Sciatic nerve (tissue), 2 donors: ENCODE measurements at places on chromosomes 7 and 10.

DNA sequence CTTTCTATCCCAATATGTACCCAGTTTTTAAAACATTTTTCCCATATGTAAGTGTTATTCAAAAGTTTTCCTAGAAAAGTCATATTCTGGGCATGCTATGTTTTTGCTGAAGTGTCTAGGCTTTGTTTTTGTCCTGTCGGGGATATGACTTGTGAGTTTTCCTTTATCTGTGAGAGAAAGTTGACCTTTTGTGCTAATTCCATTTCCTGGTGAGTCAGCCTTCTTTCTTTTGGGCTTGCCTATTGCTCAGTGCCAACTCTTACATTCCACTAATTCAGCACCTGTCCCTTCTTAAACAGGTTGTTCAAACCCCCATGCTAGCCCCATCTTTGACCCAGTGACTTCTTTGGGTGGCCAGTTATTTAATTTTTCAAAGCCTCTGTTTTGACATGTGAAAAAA lies 146.2 kb downstream of the AHR start:
- no peak for DNase-seq

GRCh38 chr10:74854610-74855009 lies 28.2 kb downstream of the KAT6B start:
- no peak for DNase-seq

- no peak for DNase-seq
Observed at GRCh38 chr7:95517870-95518269, 32.1 kb downstream of the ASB4 start.

DNA sequence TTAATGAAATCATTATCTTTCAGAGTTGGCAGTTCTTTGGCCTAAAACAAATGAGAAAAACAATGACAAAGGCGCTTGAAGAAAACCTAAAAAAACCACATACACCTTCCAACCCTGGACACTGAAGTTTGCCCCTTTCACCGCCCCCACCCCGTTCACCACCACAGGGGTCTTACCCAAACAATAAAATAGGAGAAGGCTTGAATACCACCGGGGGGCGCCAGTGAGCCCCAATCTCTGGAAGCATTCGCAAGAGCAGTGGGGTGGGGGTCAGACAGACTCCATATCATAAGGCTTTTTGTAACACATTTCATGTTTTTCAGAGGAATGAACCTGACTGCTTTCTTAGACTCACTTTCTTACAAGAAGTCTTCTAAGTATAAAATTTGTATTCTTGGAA lies 163.6 kb downstream of the PIP4K2A start:
- peak; percentile 68 for DNase-seq

GRCh38 chr7:44322631-44323363 lies 2.6 kb downstream of the CAMK2B start:
- DNase-seq: no peak

DNA sequence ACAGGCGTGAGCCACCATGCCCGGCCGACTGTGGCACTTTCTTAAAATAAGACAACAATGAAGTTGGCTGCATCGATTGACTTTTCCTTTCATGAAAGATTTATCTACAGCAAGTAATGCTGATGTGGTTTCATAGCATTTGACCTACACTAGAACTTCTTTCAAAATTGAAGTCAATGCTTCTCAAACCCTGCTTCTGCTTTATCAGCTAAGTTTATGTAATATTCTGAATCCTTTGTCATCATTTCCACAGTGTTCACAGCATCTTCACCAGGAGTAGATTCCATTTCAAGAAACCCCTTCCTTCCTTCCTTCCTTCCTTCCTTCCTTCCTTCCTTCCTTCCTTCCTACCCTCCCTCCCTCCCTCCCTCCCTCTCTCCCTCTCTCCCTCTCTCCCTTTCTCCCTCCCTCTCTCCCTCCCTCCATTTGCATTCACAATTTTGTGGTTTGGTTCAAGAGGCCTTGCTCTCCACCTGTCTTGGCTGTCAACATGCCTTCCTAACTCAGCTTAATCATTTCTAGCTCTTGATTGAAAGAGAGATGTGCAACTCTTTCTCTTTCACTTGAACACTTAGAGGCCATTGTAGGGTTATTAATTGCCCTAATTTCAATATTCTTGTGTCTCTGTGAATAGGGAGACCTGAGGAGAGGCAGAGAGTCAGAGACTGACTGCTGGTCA lies 52.1 kb downstream of the HDAC9 start:
- no peak for DNase-seq

- DNase-seq: peak; percentile 36
Observed at GRCh38 chr10:109887243-109887642, 36.1 kb downstream of the XPNPEP1 start.

- no peak for DNase-seq
Observed at GRCh38 chr7:18109762-18110161, 82.1 kb upstream of the PRPS1L1 start.

DNA sequence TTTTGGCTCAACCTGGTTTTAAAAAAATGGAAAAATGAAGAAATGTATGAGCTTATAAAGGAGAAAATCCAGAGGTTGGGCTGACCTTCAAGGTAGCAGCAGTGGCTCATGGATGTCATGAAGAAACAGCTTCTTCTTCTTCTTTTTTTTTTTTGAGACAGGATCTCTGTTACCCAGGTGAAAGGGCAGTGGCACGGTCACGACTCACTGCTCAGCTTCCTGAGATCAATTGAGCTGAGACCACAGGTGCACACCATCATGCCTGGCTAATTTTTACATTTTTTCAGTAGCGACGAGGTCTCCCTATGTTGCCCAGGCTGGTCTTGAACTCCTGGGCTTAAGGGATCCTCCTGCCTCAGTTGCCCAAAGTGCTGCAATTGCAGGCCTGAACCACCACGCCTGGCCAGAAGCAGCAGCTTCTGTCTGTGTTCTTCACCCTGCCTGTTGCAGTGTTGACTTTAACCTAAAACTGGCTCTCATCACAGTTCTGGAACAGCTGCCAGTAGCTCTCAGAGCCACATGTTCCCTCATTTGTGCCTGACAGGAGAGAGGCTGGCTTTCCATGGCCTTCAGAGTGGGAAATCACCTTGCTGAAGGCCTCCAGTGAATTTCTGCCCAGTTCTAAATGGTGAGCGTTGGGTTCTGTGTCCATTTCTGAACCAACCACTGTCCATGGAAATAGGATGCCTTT lies 117.7 kb downstream of the PFKFB3 start:
- DNase-seq: no peak

DNA sequence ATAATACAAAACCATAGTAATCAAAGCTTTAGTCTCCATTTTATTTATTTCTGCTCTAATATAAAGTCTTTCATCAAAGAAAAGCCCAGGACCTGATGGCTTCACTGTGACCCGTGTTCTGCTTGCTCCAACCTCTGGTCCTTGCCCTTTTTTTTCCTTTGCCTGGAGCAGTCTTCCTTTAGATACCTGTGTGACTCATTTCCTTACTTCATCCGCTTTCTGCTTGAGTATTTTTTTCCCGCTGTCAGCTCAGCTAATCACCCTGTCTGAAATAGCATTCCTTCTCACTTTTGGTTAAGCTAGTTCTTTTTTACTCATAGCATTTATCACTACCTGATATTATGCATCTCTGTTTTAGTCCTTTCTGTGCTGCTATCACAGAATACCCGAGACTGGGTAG lies 194.8 kb downstream of the ABCA13 start:
- DNase-seq: no peak

GRCh38 chr7:100627238-100627549 lies 14.2 kb downstream of the TFR2 start:
- no peak for DNase-seq

DNA sequence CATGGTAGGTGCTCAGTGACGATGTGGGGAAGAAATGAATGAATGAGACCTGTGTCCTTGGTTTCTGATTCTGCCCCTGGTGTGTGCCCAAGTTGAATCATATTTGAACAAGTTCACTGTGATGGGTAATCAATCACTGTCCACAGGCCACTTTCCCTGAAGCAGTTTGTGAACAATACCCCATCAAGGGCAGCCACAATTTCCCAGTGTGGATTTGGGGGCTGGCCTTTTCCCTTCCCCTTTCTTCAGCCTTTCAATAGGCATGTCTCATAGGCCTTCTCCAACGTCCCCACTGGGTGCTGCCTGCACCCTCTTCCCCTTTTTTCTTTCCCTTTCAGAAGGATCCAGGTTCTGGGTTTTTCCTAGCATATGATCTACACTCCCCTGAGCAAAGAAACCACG lies 64.7 kb downstream of the CREB5 start:
- DNase-seq: no peak

GRCh38 chr10:129711291-129711690 lies 244.2 kb downstream of the MGMT start:
- no peak for DNase-seq

DNA sequence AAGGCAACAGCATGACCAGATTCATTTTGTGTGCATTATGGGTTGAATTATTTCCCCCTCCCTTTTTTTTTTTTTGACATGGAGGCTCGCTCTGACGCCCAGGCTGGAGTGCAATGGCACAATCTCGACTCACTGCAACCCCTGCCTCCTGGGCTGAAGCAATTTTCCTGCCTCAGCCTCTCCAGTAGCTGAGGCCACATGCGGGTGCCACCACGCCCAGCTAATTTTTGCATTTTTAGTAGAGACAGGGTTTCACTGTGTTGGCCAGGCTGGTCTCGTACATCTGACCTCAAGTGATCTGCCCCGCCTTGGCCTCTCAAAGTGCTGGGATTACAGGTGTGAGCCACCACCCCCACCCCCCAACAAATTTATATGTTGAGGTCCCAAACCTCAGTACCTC lies 42.0 kb downstream of the ZNF783 start:
- DNase-seq: no peak

DNA sequence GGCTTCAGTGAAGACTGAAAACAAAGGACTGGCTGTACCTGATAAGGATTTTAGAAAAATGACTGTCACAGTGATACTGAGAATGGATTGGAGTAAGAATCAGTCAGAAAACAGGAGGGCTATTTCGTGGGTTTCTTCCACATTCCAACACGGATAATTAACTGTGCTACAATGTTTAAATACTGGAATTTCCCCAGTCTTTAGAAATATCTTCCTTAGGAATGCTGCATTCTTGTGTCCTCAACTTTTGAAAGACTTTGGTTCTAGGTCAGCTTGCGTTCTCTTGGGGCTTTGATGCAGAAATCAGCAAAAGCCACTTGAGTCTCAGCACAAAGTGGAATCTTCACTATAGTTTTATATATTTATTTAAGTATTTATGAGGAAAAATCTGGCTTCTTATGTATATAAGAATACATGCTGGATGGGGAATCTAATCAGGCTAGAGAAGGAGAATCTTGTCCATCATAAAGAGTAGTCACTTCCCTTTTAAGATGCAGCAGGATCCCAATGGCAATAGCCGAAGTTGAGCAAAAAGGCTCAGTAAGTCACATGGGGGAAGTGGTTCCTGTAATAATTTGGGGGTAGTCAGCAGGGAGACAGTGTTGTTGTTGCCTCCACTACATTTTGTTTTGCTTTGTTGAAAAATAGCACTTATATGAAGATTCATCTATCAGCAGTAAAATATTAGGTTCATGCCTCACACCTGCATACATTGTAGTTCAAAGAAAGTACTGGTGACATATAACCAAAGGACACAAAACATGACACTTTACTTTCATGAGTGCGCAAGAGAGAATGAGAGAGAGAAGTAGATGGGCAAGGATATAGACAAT lies 86.0 kb downstream of the CH25H start:
- DNase-seq: no peak

- DNase-seq: peak; percentile 43
Observed at GRCh38 chr7:159125104-159125954, 19.3 kb downstream of the VIPR2 start.

DNA sequence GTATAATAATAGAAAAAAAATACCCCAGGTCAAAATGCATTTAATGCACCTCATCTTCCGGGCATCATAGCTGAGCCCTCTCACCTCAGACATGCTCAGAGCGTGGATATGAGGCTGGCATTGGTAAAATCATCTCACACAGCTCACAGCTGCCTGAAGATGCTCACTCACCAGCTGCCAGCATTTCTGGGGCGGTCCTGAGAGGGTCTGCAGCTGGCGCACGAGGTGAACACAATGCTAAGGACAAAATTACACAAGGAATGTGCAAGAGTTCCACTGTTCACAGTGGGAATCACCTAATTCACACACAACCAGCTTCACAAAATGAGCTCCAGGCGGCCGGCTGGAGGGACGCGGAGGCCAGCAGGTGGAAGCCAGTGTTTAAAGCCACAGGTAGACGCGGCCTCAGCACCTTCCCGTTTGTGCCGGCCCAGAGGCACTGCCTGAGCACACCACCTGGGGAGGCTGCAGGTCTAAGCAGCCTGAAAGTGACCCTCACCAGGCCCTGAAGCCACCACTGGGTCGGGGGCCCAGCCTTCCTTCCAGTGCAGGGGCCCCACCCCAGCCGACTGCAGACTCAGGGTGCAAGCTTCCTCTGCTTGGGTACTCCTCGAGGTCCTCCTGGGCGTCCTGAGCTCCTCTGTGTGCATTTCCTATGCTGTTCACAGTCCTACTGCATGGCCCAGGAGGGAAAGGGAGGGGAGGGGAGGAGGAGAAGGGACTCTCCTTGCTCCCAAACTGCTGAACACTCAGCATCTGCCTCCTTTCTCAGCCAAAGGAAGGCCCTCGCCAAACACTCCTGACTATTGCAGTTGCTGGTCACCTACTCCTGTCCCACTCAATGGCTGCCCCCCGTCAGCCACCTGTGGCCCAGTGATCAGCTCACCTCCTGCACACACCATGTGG lies 61.2 kb upstream of the FAM20C start:
- no peak for DNase-seq

DNA sequence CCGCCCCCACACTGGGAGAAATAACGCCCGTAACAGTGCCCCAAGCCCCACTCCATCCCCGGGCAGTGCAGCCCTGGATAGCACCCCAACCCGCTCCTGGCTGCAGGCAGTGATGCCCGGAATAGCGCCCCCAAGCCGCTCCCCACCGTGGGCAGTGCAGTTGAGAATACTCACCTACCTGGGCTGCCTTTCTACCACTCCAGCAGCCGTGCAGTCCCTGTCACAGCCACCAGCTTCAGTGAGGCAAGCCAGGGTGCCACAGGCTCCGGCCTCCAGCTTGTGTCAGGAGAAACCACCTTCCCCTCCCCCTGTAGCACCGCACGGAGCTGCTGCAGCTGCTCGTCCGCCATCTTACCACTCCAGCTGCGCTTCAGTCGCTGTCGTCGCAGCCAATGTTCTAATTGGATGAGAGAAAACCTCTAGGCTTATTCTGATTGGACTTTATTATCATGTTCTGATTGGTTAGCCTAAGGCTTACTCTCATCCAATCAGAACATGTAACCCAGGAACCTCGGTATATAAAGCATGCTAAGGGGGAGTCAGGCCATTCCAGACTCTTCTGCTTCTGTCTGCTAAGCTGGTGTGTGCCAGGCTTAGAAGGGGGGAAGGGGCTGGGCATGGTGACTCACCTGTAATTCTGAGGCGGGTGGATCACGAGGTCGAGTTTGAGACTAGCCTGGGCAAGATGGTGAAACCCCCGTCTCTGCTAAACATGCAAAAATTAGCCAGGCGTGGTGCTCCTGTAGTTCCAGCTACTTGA lies 53.2 kb upstream of the ZNF33B start:
- DNase-seq: no peak

- DNase-seq: no peak
Observed at GRCh38 chr7:100562195-100563099, 11.3 kb downstream of the SAP25 start.

DNA sequence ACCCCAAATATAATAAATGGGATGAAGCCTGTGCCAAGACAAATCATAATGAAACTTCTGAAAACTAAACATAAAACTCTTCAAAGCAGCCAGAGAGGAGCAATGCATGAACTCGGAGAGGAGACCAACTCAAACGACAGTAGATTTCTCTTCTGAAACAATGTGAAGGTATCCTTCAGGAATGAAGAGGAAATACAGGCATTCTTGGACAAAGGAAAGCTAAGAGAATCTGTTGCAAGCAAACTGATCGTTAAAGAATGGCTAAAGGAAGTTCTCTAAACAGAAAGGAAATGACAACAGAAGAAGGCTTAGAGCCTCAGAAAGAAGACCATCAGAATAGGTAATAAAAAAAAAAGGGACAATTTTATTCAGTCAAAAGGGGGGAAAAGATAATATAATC lies 6.6 kb downstream of the GNA12 start:
- no peak for DNase-seq
